ENCODE measurements at places on chromosomes 1 and 21.

DNA sequence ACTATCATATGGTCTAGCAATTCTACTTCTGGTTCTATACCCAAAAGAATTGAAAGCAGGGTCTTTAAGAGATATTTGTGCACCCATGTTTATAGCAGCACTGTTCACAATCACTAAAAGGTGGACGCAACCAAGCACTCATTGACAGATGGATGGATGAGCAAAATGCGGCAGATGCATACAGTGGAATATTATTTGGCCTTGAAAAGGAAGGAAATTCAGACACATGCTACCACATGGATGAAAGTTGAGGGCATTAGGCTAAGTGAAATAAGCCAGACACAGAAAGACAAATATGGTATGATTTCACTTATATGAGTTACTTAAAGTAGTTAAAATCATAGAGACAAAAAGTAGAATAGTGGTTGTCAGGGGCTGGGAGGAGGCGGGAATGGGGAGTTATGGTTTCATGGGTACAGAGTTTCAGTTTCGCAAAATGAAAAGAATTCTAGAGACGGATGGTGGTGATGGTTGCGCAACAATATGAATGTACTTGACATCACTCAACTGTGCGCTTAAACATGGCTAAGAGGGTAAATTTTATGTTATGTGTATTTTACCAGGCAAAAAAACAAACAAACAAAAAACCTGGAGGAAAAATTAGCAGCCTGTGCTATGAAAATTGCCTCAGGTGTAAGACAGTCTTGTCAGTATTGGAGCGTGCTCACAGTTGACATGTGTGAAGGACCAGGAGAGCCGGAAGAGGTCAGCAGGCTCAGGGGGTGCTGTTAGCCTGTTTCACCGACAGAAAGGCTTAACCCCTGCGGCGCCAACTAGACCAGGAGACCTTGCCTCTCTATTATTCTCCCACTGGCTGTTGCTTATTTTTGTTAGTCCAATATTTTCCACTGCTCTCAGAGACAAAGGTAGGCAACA lies 26.5 kb downstream of the CD247 start:
- DNase-seq: no peak

DNA sequence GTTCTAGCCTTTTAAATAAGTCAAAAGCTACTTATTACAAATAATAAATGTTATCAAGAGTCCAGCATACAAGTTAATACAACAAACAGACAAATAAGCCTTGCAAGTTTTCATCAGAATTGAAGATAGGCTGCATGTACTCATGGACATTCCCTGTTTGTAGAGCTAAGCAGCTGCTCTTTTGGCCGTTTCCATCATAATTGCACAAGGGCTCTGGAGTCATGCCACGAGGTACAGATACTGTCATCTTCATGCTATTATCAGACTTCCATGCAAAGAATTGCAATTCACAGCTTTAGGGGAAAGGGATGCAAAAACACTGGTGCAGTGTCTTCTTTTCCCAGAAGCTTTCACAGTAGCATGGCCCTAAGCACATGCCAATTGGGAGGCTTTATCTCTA lies 52.8 kb upstream of the TBX15 start:
- DNase-seq: peak; percentile 8

DNA sequence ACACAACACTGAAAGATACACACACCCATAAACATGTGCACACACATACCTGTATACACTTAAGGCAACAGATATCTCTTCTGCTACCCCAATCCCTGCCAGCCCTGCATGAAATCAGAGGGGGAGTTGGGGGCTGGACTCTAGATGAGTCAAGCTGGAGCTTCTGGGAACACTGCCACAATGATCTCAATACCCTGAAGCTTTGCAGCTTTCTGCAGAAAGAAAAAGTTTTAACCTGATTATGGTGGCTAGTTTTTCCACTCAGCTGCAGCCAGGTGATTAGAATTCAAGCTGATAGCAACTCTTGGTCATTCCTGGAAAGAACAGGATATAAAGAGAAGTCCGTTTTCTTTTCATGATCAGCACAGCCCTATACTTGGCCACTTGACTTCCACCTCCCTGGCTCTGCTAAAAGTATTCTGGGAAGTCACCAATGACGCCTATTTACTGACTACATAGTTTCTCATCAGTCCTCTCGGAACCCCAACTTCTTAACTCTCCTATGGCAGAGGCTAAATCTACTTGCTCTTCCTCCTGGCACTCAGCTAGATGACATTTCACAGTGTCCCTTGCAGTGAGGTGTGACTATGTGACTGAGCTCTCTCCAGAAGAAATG lies 20.7 kb upstream of the DNASE2B start:
- peak; percentile 70 for DNase-seq

DNA sequence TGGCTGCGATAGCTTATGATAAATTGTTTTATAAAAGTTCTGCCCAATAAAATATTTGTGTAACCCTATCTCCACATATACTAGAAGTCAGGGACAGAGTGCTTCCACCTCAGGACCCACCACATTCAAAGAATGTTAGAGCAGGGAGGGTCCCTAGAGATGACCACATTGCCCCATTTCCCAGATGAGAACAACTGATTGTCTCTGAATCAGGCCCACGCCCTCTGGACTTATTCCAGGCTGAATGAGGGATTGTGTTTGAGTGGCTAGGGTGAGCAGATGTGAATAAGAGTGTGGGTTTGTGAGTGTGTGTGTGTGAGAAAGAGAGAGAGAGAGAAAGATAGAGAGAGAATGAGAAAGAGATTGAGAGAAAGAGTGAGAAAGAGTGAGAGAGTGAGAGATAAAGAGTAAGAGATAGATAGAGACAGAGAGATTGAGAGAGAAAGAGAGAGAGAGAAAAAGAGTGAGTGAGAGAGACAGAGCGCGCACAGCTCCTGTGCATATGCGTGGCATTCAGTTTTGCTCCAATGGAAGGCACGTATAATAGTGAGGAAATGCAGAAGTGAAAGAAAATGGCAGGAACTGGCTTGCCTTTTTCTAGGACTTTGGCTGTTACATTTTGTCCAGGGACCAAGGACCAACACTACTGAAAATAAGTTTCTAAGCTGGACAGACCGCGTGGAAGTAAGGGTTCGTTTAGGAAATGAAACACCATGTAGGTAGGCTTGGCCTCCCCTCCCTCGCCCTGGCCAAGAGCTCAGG lies 94.1 kb downstream of the ABCA4 start:
- DNase-seq: no peak

DNA sequence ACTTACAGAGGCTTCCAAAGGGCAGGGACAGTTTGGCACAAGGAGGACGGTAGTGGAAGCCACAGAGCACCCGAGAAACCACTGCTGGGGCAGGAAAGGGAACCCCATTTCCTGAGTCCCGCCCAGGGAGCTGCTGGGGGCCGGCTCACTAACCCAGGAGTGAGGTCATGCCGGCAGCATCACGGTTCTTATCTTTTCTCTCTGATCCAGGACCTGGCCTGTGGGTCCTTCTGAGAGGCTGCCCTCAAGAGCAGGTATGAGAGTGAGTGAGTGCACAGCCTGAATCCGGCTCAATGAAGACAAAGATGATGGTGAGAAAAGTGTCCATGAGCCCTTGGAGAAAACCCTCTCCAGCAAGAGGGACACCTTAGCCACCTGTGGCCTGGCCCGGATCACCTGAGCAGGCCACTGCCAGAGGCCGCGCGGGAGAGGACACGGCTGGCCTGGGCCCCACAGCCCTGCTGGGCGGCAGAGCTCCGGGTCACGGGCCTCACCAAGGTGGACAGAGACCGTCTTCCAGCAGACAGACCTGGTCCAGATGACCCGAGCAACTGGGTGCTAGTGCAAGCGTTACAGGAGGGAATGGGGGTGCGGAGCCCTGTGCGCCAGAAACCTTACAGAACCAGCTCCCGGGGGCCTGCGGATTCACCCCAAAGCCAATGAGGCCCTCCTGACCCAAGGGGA lies 94.9 kb downstream of the RIPK4 start:
- no peak for DNase-seq

All from HFFc6 (cell line).